Hematopoietic multipotent progenitor cell (in vitro differentiated cells): ENCODE measurements at places on chromosomes 13 and 19.

DNA sequence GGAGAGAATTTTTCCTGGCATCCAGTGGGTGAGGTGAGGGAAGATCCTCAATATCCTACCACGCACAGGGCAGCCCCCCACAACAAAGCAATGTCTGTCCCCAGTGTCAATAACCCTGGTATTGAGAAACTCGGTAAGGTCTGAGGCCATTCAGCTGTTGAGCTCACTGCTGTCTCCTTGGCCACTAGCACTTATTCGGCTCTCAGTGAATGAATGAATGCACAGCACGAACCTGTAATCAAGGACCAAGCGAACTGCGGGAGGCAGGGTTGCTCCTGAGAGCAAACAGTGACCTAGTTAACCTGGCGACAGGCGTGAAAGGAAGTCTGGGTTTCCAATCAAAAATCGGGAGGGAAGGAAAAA is 640 bp downstream of the ZSCAN5A start:
- DNase-seq = no peak

DNA sequence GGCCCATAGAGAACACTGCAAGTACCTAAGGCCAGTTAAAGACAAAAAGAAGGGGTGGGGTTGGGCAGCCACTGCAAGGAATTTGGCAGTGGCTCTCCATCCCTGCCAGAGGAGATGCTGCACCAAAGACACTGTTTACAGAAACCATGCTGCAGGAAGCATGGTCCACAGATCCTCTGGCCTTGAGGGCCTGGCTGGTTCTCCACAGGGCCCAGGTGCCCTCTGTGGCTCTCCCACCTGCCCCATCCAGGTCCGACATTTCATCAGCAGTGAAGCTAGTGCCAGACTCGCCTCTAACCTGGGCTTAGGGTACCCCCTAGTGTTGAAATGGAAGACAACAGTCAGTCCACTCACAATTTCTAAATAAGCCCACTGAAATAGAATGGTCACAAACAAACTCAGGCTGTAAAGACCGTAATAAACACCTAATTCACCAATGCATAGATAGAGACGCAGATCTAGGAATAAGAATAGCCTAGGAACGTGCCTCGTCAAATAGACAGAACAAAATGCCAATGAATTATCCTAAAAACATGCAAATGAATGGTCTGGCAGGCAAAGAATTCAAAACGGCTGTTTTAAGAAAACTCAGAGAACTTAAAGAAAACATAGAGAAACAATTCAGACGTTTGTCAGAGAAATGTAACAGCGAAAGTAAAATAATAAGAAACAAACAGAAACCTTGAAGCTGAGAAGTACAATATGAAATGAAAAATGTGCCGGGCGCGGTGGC is 23.3 kb downstream of the LYPD4 start:
- DNase-seq = peak; percentile 65

DNA sequence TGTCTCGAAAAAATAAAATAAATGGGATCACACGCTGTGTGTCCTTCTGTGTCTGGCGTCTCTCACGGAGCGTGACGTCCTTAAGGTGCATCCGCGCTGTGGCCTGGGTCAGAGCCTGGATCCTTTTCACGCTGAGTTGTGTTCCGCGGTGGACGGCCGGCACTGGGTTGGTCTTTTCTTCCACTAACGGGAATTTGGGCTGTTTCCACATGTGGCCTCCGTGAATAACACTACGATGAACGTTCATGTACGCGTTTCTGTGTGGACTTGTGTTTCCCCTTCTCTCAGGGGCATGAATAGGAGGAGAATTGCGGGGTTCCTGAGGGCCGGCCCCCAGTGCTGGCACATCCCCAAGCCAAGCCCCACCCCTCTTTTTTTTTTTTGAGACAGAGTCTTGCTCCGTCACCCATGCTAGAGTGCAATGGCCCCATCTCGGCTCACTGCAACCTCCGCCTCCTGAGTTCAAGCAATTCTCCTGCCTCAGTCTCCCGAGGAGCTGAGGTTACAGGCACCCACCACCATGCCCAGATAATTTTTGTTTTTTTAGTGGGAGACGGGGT is 6.2 kb upstream of the PTBP1 start:
- no peak for DNase-seq

GRCh38 chr13:112704308-112705145 is 14.7 kb downstream of the ATP11A start:
- DNase-seq = no peak

DNA sequence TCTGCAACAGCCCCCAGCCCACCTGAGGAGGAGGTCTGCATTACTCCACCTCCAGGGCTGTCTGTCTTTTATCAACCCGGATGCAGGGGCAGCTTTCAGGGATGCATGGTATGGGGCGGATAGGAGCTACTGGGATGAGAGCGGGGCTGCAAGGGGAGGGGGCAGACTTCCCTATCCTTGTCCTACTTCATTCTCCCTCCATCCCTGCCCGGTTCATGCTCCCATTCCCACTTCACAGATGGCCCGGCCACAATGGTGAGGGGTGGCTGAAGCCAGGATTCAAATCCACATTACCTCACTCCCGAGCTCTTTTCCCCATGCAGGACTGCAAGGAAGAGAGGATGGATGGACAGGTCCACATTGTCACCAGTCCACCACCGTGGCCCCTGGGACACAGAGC is 40.5 kb upstream of the VSTM2B start:
- no peak for DNase-seq

DNA sequence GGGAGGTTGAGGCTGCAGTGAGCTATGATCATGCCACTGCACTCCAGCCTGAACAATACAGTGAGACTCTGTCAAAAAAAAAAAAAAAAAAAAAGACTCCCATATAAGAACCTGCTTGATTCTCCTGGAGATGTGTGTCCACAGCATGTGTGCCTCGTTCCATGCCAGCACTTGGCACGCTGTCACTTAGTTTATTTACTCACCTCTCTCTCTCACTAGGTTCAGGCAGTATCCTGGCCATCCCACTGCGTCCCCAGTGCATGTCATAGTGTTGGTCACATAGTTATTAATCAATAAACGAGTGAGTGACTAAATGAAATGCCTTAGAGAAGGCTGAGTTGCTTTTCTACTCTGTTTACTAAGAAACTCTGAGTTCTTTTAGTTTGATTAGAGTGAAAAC is 79.1 kb upstream of the GPR12 start:
- DNase-seq = no peak

- DNase-seq = no peak
These were observed 25.8 kb upstream of the MBNL2 start for GRCh38 chr13:97196340-97196739.

DNA sequence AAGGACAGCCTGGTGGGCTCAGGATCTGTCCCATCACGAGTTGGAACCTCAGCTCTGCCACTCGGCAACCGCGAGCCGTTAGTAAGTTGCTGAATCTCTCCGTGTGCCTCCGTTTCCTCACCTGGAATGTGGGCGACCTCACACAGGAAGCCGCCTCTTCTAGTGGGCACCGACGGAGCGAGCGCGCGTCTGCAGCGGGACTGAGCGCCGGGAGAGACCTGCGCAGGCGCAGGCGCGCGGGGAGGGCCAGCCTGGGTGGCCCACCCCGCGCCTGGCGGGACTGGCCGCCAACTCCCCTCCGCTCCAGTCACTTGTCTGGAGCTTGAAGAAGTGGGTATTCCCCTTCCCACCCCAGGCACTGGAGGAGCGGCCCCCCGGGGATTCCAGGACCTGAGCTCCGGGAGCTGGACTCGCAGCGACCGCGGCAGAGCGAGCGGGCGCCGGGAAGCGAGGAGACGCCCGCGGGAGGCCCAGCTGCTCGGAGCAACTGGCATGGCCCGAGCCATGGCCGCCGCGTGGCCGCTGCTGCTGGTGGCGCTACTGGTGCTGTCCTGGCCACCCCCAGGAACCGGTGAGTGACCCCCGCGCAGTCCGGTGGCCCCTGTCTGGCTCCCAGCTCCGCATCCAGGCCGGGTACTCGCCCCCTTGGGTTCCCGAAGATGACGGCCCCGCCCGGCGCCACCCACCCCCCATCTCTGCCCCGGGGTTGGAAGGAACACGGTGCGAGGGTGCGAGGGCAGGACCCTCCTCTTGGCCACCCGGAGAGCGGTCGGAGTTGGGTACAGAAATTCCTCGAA is at the start of gene PVR:
Gene PVR, plus strand, starts transcription at position 306 of the 797 bp plus-strand sequence. Its CDS starts 187 bp downstream, at position 493.
- DNase-seq = no peak

- no peak for DNase-seq
These were observed 36.9 kb downstream of the SYDE1 start for GRCh38 chr19:15144046-15144646.

GRCh38 chr19:1089891-1090290 is 5.3 kb downstream of the POLR2E start:
- DNase-seq = no peak
